ENCODE measurements at places on chromosomes 12 and 14. TPM values are rescaled to one million over a fixed set of nuclear protein-coding genes. Genes with fewer than 3 reads are reported as not detected.

Gene SERPINA12
- total RNA-seq: not detected

Gene CPNE6
- not detected for total RNA-seq

Gene CLEC14A
- 18.5 TPM for total RNA-seq

GRCh38 chr12:93186131-93186530 is 191.6 kb upstream of the NUDT4 start:
- no peak for DNase-seq

- no peak for DNase-seq
These were observed 18.1 kb downstream of the TAMALIN start for GRCh38 chr12:52024845-52025230.

Measured in esophagus squamous epithelium (tissue), 5 donors.